ENCODE measurements at places on chromosomes 2 and 18.

- peak; percentile 84 for DNase-seq
Observed at GRCh38 chr2:11938196-11938595, 191.8 kb downstream of the LPIN1 start.

DNA sequence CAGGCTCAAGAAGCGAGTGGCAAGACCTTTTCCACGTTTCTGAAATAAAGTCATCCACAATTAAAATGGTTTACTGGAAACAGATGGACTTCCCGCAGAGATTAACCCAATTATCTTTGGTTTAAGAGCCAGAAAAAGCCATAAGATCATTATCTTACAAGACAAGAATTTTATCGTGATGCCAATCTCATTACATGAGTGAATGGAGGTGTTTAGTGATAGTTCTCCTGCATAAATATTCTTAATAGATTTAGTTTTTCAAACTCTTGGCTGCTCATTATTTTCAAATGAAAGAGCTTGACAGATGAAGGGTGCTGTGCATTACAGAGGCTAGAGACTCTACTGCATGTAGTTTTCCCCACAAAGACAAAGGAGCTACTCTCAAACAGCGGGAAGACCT is 1028.4 kb upstream of the PIK3C3 start:
- no peak for DNase-seq

- no peak for DNase-seq
Observed at GRCh38 chr18:13260935-13261640, 42.5 kb downstream of the LDLRAD4 start.

GRCh38 chr2:45979065-45979464 is 318.1 kb upstream of the EPAS1 start:
- DNase-seq = no peak

- peak; percentile 59 for DNase-seq
Observed at GRCh38 chr2:25251422-25252273, 83.3 kb upstream of the POMC start.

- DNase-seq = no peak
Observed at GRCh38 chr2:219675221-219675620, 47.8 kb downstream of the SLC4A3 start.

- no peak for DNase-seq
Observed at GRCh38 chr2:6824962-6825361, 40.7 kb downstream of the CMPK2 start.

DNA sequence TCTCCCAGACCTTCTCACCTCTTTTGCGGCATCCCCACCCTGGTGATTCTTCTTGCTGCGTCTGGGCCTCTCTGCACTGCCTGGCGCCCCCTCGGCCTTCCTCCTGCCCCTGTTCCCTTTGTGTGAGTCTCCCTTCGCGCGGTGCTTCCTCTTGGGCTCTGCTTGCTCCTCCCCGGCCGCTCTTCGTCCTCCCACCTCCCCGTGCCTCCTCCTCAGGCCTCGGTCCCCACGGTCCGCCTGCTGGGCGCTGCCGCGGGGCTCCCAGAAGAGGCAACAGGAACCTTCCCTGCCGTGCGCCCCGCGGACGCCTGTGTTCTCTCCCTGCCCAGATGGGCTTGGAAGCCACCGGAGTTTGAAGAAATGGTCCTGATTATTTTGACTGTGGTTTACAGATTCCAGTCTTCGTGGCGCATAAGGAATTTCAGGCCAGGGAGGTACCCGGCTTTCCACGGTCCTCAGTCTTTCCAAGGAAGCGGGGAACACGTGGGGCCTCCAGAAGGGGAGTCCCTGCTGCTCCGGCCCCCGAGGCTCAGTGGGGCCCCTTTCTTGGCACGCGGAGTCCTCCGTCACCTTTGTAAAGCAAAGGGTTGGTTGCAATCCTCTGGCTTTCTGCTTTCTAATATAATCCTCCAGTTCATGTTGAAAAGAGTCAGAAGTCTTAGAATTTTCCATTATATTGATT is 13.1 kb downstream of the RNU2-63P start:
- DNase-seq = no peak

DNA sequence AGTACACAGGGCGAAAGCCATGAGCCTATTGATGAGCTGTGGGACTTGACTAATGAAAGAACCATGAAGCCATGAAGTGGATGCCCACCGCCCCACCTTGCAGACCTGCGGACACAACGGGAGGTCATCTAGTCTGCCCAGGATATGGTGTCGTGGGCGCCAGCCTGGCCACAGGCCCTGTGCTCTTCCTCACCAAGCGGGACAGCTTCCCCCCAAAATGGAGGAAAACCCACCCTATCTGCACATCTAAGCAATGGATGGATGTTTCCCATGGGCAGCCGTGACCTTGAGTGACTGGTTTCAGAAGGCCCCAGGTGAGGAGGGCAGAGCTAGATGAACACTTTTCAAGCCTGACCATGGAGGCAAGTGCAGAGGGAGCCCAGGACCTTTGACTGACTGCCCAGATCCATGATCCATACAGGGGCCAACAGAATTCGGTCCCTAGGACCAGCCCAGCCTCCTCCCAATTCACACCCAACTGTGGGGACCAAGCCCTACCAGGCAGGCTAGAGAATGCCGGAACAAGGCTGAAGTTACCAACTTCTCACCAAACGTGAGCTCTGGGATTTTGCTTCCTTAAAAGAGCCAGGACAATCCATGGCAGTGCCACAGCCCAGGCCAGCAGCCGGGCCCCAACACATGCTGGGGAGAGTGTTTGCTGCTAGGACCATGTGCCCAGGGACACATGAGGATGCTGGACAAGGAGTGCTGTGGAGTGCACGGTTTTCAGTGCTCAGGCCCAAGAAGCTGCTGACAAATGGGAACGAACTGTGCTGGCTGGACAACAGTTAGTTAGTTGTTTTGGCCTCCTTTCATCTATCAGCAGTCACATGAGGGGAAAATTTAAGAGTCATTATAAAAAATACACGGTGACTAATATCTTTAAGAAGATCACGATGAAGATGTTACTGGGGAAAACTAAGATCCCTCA is 249.4 kb downstream of the HDAC4 start:
- peak; percentile 15 for DNase-seq

DNA sequence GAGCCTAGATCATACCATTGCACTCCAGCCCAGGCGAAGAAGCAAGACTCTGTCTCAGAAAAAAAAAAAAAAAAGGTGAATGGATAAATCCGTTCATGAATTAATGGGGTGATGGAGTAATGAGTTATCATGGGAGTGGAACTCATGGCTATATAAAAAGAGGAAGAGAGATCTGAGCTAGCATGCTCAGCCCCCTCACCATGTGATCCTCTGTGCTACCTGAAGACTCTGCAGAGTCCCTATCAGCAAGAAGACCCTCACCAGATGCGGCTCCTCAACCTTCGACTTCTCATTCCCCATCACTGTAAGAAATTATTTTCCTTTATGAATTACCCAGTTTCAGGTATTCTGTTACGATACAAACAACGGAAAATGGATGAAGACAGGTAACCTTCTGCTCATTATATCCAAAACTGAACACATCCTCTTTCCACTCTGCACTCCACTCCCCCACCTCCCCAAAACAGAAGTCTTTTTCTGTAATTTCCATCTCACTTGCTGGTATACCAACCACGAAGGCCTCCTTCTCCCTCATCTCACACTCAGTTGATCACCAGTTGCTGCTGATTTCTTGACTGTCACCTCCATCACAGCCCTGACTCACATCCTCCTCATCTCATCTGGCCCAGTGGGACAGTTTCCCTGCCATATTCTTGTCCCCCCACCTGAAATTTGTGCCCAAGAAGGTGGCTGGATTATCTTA is 8.8 kb downstream of the RETREG2 start:
- DNase-seq = no peak

DNA sequence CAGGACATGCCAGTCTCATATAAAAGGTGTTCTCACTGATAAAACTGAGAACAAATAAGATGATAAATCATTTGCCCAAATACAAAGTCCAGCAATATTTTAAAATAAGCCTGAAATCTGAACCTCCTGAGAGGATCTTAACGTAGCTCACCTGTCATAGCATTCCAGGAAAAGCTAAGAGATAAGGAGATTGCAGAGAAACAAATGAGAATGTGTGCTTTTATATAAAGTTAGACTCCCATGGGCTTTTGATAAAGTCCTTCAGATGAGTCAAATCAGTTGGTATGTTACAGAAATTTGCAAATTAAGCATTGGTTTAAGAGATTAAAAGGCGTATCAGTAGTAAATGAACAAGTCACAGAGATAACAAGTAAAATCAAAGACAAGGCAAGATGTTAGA is 452.9 kb upstream of the CHAC2 start:
- DNase-seq = no peak

- DNase-seq = no peak
Observed at GRCh38 chr2:158970241-158970751, 1.9 kb downstream of the TANC1 start.

- DNase-seq = no peak
Observed at GRCh38 chr18:21914739-21915319, 174.2 kb downstream of the MIB1 start.

- no peak for DNase-seq
Observed at GRCh38 chr2:150339951-150340350, 147.5 kb downstream of the RND3 start.

DNA sequence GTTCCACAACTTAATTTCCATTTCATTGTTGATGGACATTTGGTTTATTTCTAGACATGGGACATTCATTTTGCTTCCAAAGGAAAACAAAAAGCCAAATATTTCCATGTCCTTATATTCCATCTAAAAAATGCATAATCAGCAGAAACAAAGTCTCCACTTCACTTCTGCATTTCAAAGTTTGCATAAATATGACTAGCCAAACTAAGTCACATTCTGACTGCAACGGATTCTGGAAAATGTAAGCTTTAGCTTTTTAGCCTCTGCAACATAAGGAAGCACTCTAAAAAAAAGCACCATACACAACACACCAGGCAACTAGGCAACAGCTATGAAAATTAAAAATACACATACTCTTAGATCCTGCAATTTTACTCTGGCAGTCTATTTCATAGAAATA is 135.3 kb downstream of the ETAA1 start:
- DNase-seq = no peak

DNA sequence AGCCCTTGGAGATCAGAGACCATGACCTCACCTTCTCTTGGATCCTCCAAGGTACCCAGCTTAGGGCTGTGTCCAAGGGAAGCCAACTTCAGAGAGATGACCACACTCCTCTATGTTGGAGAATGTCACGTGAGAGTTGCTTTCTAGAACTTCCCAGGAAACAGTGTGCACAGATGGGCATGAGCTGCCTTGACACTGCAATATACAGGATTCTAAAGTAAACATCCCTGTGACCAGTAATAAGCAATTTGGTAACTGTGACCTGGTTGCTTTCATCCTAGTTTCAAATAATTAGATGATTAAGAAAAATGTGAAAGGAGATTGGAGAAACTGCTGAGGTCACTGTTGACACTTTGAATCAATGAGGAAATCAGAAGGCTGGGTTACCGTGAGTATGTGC is 181.1 kb upstream of the EPAS1 start:
- no peak for DNase-seq

DNA sequence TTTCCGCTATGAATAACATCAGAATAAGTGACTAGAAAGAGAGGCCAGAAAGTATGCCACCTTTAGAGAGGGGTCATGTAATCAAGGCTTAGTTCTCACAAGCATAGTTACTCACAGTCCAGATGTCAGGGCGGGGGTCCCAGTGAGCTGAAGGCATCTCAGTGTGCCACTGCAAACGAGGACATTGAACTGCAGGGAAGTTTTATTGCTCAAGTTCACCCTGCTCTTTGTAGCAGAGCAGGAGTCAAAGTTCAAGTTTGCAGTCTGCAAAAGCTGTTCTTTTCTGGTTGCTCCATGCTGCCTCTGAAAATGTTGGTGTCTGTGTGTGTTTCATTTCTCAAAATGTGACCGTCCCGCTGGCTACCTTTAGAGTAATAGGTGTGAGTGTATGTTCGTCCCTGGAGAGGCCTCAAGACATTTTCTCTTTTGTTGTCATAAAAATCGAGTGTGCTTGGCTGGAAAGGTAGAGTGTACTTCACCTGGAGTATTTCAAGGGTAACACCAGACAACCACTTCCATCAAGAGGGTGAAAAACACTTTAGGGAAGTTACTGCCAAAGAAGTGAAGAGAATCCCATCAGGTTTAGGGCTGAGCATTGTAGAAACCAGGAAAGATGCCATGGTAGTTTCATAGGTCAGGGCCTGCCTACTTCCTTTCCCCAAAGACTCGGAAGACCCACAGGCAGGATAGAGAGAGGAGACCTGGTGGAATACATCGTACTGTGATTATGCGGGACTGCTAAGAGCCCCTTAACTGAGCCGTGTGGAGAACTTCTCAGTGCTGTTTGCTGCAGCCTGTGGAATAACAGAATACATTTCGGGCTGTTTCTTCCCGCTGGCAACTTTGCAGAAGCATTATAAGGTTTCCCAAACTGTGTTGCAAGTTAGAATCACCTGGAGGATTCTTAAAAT is 89.9 kb downstream of the LYPD6 start:
- DNase-seq = no peak

- DNase-seq = no peak
Observed at GRCh38 chr2:138777996-138778395, 2.2 kb downstream of the NXPH2 start.

DNA sequence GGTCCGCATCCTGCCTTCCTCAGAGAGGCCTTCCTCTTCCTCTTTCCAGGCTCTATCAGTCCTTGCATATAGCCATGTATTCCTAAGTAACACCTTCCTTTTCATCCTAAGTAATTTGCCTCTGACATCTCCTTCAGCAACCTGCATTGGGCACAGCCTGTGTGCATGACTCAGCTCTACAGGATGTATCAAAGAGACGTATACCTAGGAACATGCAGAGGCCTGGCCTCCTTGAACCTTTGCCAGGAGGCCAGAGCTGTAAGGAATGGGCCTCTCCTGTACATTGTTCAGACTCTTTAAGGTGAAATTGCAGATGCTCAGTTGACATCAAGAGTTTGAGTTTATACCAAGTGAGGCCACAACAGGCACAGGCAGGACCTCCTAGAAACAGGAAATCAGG is 76.0 kb upstream of the CELF4 start:
- DNase-seq = no peak

DNA sequence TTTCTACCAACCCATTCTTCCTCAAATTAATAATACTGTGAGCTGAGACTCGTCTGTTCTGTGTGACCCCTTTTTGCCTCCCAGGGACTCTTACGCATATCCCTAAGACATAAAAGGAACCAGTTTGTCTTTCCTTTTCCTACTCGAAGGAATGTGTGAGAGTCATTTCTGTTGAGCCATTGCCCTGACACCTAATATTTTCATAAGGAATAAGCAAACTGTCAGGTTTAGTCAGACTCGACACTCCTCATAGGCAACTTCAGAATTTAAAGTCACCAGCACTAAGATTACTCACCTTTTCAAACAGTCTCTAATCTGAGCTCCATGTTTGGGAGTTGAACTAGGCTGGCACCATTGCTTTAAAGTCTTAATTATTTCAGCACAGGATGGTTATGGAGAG is 305.5 kb downstream of the IKZF2 start:
- DNase-seq = no peak

DNA sequence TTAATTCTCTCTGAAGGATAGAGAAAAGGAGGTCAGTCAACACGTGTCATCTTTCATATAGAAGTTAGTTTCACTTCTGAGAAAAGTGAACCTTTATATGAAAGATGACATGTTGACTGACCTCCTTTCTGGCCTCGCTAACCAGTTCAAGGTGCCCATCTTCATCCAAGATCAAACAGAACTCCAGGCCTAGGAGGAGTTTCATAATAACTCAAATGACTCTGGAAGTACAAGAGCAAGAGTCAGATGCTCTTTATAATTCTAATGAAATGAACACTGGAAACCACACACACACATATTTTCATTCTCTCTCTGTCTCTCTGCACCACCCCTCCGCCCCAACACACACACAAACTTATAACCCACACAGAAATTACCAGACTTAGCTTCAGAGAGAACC is 16.3 kb downstream of the ANKRD44 start:
- DNase-seq = no peak
